ENCODE measurements at places on chromosomes 16 and 17. TPM values are rescaled to one million over a fixed set of nuclear protein-coding genes. Genes with fewer than 3 reads are reported as not detected.

GRCh38 chr17:73092523-73093135, at the start of gene SLC39A11:
Gene SLC39A11 (minus strand): TSS chr17:73092688. CDS start chr17:73088764, 3,924 bp downstream.
- peak; percentile 90 for DNase-seq

DNA sequence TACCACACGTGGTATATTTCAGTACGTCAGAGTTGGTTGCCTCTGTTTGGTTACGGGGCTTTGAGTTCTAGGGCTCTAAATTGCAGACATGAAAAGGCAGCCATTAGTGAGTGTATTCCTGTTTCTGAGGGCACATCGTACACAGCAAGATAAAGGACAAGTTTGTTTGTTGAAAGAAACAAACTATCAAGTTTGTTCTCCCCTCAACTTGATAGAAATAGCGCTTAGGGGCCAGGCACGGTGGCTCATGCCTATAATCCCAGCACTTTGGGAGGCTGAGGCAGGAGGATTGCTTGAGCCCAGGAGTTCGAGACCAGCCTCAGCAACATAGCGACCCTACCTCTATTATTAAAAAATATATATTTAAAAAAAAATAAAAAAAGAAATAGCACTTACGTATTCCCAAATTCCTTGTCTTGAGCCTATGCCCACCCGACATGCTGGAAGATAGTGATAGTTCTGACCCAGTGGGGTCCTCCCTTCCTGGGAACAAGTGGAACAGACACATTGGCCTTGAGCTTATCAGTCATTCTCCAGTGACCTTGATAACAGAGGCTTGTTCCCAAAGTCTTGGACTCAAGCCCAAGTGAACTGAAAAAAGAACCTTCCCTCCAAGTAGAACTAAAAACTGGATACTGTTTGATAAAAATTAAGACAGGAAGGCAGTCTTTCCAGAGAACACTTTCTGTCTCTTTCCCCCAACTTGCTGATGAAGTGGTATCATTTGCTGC, 139.9 kb upstream of the CACNG3 start:
- DNase-seq: no peak

The FGF11 gene
- not detected for polyA plus RNA-seq

The CPHXL2 gene
- polyA plus RNA-seq: not detected

Measured in immature natural killer cell (primary cell).